ENCODE measurements at places on chromosomes 4 and X.

DNA sequence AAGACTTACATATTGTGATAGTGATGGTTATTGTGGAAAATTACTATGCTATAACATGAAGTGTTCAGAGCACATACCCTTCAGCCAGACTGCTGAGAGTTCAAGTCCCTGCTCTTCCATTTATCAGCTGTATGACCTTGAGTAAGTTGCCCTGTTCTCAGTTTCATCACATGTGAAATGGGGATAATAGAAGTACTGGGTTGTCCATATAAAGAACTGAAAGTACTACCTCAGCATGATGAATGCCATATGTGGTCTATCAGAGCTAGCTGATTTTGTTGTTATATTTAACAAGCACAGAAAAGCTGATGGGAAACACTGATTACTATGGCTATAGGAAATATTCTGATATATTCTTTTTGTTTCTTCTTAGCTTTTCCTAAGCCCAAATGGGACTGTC lies 115.6 kb downstream of the REPS2 start:
- no peak for DNase-seq

DNA sequence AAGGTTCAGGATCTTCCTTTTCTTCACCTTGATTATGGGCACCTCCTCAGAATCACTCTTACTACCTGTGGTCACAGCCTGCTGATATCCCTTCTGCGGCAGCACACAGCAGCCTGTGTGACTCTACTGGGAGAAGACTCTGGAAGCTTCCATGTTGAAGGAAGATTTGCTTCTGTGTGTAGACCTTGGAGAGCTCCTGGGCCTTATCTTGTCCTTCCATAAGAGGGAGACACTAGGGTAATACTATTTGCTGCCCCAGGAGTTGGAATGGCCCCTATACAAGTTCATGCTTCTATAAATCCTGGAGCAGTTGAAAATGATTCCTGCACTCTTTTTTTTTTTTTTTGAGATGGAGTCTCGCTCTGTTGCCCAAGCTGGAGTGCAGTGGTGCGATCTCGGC lies 10.2 kb upstream of the SUPT20HL1 start:
- DNase-seq: no peak

DNA sequence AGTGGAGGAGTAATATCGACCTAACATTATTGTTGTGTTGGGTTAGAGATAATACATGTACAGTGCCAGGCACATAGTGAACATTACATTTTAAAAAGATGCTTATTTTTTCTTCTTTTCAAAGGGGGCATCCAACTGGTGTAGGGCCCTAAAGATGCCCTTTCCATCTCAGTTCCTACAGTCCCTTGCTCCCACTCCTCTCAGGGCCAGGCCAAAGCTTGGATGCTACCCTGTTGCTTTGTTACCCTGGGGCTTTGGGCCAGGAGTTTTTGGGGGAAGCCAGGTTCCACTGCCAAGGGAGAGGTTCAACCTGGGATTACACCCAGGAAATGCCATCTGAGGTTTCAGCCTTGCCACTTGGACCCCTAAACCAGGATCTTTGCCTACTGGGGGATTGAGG lies 918 bp downstream of the IGSF1 start:
- no peak for DNase-seq

DNA sequence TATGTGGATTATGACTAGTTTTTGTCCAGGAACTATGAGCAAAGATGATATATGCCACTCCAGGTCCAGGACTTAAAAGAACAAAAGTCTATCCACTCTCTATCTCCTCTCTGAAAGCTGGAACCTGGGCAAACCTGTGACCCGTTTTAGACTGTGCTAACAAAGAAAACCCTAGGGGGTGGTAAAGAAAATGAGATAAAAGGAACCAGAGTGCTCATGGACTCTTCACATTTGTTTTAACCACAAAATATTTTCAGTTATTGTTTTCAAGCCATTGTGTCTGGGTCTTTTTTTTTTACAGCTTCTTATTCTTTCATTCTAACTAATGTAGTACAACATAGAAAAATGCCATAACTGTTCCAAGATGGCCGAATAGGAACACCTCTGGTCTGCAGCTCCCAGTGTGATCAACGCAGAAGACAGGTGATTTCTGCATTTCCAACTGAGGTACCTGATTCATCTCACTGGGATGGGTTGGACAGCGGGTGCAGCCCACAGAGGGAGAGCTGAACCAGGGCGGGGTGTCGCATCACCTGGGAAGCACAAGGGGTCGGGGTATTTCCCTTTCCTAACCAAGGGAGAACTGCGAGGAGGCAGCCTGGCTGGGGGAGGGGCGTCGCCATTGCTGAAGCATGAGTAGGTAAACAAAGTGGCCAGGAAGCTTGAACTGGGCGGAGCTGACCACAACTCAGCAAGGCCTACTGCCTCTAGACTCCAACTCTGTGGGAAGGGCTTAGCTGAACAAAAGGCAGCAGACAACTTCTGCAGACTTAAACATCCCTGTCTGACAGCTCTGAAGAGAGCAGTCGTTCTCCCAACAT lies 45.1 kb downstream of the CHM start:
- DNase-seq: no peak

DNA sequence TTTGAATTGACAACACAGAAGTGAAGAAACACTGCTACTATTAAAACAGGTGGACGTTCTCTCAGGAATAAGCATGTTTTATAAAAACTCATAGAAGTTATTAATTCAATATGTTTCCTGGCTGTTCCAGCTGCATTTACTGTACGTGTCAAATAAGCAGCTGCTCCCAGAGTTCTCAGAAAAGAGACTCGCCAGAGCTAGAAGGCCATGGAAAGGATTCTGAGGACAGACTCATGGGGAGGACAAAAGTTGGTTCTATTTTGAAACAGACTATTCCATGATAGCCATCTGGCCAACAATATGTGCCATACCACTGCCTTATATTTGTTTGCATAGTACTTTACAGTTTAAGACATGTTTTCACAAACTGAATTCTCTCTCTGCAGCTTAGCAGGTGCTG lies 136.5 kb downstream of the NR3C2 start:
- no peak for DNase-seq

DNA sequence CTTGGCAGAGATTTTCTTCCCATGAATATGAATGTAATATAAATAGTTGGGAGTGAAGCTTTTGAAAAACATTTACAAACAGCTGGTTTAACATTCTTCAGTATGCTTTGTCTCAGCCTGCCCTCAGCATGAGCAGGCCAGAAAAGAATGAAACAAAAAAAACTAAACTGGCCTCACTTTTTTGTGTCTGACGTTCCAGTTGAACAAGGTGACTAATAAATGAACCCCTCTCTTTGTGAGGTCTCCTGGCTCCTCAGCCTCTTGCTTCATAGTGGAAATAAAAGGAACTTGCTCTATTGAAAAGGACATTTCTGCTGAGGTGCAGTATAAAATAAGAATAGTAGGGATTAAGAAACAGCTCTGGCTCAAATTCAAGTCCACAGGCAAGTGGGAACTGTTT lies 9.4 kb downstream of the CHST7 start:
- DNase-seq: no peak

DNA sequence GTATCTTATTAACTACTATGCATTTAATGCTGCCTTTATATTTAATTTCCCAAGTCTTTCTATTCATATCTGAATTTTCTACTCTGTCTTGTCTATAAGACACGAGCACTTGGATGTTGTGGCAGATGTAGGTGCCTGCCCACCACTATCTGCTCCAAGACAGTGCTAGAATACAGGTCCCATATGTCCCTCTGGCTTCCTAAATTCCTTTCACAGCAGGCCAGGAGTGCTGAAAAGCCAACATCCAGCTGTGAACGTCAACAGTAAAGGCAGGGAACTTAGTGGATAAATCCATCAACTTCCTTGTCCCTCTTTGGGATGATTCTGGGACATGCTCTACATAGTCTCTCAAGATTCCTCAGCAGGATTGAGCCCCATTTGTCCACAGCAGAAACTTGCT lies 245.1 kb upstream of the ETNPPL start:
- no peak for DNase-seq

DNA sequence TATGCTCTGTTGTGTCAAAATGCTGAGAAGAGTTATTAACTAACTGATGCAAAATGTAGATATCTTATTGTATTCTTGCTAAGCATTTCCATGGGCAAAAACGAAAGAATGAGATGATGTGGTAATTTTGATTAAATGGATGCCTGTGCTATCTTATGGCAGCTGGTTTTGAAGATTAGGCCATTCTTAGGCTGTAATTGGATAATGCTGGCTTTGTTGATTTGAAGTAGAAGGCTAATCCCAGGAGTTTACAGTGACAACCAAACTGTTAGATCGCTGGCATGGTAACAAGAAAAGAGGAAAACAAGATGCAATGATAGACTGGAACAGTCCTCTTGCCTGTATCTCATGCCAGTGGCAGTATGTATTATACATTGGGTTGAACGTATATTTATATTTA lies 74.1 kb upstream of the WDR44 start:
- no peak for DNase-seq

- no peak for DNase-seq
Measured at GRCh38 chr4:78683352-78683751, 92.8 kb upstream of the BMP2K start.

DNA sequence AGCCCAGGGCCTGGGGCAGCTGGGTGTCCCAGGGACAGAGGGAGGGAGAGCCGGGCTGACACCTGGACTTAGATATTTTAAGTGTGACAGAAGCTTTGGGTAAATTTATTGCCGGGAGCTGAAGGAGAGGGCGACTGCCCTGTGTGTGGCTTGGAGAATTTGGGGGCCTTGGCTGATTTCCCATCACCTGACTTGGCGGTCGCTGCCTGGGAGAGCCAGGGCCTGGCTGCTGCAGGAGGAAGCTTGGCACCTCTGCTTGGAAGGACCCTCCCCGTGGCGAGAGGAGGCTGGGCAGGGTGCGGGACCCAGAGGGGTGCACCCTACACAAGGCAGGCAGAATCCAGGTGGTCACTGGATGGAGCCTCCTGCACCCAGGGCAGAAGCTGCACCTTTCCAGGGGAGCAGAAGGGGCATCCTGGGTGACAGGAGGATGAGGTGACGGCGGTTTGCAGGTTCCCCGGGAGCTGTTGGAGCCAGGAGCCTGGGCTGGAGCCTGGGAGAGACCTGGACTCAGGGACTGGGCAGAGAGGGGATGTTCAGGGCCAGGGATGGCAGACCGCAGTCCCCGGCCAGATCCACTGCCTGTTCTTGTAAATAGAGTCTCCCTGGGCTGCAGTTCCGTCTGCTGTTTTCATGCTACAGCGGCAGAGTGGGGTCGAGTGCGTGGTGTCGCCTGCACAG lies 72.0 kb downstream of the RGS12 start:
- DNase-seq: no peak

GRCh38 chrX:11757719-11758399 lies at the start of gene MSL3:
TSS of gene MSL3 (plus strand) at chrX:11758237. CDS start at chrX:11758264, 27 bp downstream.
- DNase-seq: peak; percentile 25

DNA sequence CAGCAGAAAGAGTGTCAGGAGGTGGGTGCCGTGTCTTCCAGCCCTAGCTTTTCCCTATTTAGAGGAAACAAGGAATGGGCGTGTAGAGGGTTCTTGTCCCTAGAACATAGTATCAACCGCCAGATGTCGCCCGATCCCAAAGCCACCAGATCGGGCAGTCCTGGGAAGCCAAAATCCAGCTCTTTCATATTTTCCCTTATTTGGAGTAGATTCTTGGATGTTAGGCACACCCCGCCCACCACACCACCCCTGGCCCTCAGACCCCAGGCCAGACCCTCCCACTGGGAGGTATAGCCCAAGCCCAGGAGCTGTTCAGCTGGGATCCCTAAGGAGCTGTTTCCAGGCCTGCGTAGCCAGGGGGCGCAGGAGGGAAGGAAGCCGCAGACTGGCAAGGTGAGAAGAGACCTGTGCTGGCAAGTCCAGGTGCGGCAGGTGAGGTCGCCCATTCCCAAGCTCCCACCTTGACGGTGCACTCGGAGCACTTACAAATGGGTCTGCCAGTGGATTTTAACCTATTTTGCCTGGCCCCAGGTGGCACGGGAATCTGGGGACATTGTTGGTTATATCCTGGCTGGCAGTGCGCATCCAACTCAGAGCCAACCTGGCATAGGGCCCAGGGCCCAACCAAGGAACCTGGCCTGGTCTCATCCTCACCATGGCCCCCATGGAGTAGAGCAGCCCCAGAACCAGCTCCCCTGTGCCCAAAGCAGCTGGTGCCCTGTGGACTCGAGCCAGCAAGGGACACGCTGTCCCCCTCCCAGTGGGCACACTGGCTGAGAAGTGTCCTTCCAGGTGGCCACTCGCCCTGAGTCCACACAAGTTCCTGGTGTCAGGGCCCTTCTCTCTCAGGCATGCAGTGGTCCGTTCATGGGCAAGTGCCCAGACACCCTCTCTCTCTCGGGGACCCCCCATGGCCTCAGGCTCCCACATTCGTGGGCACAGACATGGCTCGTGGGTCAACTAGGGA lies 811 bp downstream of the FLNA start:
- no peak for DNase-seq

- no peak for DNase-seq
Measured at GRCh38 chr4:153706519-153706918, 22.4 kb downstream of the TLR2 start.

GRCh38 chr4:112888622-112889021 lies 160.8 kb upstream of the ANK2 start:
- DNase-seq: no peak

DNA sequence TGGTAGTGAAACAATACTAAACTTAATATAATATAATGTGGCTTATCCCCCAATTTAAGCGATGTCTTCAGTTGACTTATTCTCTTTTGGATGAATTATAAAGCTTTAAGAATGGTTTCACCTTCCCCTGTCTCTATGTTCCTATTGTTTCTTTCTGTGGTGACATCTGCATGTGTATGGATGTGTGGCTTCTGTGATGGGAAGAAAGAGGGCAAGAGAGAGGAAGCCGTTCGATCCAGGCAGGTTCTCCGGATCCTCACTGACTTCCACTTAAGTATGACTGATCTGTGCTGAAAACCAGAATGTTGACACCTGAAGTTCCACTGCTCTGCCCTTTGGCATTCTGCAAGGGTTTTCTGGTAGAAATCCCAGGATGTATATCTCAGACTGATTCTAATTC lies 1150.8 kb downstream of the STPG2 start:
- no peak for DNase-seq

DNA sequence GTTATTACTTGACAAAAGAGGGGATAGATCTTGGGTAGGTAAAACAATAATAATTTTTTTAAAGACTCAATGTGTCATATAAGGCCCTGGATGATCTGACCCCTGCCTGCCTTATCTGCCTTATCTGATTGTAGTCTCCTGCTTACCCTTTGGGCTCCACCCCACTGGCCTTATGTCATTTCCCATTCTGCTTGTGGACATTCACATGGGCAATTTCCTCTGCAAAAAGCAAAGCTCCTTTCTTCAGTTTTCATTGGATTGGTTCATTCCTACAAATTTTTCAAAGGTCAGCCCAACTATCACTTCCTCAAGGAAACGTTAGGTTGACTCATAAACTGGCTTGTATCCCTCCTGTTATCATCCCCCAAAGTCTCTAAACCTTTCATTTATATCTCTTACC lies 15.7 kb upstream of the TET2 start:
- DNase-seq: no peak

DNA sequence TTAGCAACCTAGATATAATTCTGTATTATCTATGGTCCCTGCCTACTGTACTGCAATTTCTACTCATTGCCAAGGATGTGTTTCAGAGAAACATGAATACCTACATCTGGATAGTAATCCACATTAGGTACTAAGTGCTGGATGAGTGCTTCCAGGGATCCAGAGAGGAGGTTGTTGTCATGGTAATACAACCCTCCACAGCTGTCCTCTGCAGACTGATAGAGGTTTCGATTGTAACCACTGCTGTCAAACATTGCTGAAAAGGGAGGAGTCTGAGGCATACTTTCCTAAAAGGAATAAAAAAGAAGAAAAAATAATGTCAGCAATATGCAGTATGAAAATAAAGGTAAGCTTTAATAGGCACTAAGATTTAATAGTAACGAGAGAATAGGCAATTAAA lies 12.5 kb downstream of the RASGEF1B start:
- DNase-seq: no peak

- no peak for DNase-seq
Measured at GRCh38 chrX:39000802-39001201, 199.5 kb downstream of the MID1IP1 start.

Measured in GM19239 (cell line).